A549 treated with GW870086 at 1 μM for 4 hours (cell line): ENCODE measurements at places on chromosomes 1 and 21. TPM values are rescaled to one million over a fixed set of nuclear protein-coding genes. Genes with fewer than 3 reads are reported as not detected.

THRAP3 gene
- total RNA-seq: 58.1 to 70.9 TPM (median 67.3 TPM) in 5 replicates

TMEM269 gene
- 0.05 to 0.13 TPM (median 0.08 TPM) in 5 replicates for total RNA-seq

FMOD gene
- 0.23 TPM in 2 of 5 replicates, not detected in the others for total RNA-seq

PLA2G2D gene
- not detected in 5 replicates for total RNA-seq

CYP4Z1 gene
- total RNA-seq: not detected in 5 replicates

CD58 gene
- total RNA-seq: 21.3 to 26.6 TPM (median 25.1 TPM) in 5 replicates

COL8A2 gene
- total RNA-seq: 0.07 to 0.19 TPM (median 0.10 TPM) in 5 replicates

NHLH1 gene
- total RNA-seq: 0.30 to 0.51 TPM (median 0.38 TPM) in 5 replicates

C4BPB gene
- 1.1 to 2.2 TPM (median 1.7 TPM) in 5 replicates for total RNA-seq

DPT gene
- total RNA-seq: not detected in 5 replicates

SLFNL1 gene
- total RNA-seq: 0.07 TPM in 1 of 5 replicates, not detected in the others

GSTM5 gene
- not detected in 5 replicates for total RNA-seq

SYT11 gene
- total RNA-seq: 1.0 to 1.3 TPM (median 1.1 TPM) in 5 replicates

COL9A2 gene
- 0.06 to 0.17 TPM (median 0.12 TPM) in 4 of 5 replicates, not detected in the other for total RNA-seq

CHI3L1 gene
- not detected in 5 replicates for total RNA-seq

CCDC181 gene
- 0.13 to 0.29 TPM (median 0.19 TPM) in 4 of 5 replicates, not detected in the other for total RNA-seq

LCE1B gene
- not detected in 5 replicates for total RNA-seq

LEPR gene
- 2.0 to 3.5 TPM (median 2.9 TPM) in 5 replicates for total RNA-seq

KRTAP13-3 gene
- total RNA-seq: not detected in 5 replicates

PLD5 gene
- 1.5 to 2.8 TPM (median 1.7 TPM) in 5 replicates for total RNA-seq

SASS6 gene
- 2.6 to 5.0 TPM (median 3.7 TPM) in 5 replicates for total RNA-seq

ACTA1 gene
- total RNA-seq: 0.15 to 0.26 TPM in 2 of 5 replicates, not detected in the others

CLCA2 gene
- not detected in 5 replicates for total RNA-seq

SLAMF7 gene
- 1.1 to 2.8 TPM (median 1.8 TPM) in 5 replicates for total RNA-seq

MYCL gene
- 1.3 to 1.7 TPM (median 1.5 TPM) in 5 replicates for total RNA-seq

AMY2A gene
- not detected in 5 replicates for total RNA-seq

SMG7 gene
- 29.3 to 37.9 TPM (median 37.0 TPM) in 5 replicates for total RNA-seq

SUCO gene
- total RNA-seq: 8.4 to 11.8 TPM (median 9.8 TPM) in 5 replicates

AQP10 gene
- total RNA-seq: not detected in 5 replicates

TMEM51 gene
- 36.9 to 41.3 TPM (median 38.6 TPM) in 5 replicates for total RNA-seq

HHAT gene
- total RNA-seq: 1.5 to 1.8 TPM (median 1.7 TPM) in 5 replicates

FCGR3B gene
- not detected in 5 replicates for total RNA-seq

HORMAD1 gene
- total RNA-seq: 6.2 to 10.6 TPM (median 9.7 TPM) in 5 replicates

TFB2M gene
- total RNA-seq: 35.8 to 38.2 TPM (median 37.1 TPM) in 5 replicates

ASAP3 gene
- total RNA-seq: 4.7 to 6.6 TPM (median 5.9 TPM) in 5 replicates

MAP3K6 gene
- 14.5 to 18.8 TPM (median 17.6 TPM) in 5 replicates for total RNA-seq

GJA8 gene
- total RNA-seq: not detected in 5 replicates

FLG2 gene
- total RNA-seq: not detected in 5 replicates

TDRKH gene
- total RNA-seq: 4.6 to 6.3 TPM (median 5.8 TPM) in 5 replicates

ROR1 gene
- 8.3 to 12.3 TPM (median 10.7 TPM) in 5 replicates for total RNA-seq

TTC39A gene
- 1.4 to 2.7 TPM (median 1.8 TPM) in 5 replicates for total RNA-seq

SPATA45 gene
- not detected in 5 replicates for total RNA-seq

FBLIM1 gene
- total RNA-seq: 20.9 to 32.7 TPM (median 29.1 TPM) in 5 replicates

CTSK gene
- total RNA-seq: 1.4 to 2.4 TPM (median 1.8 TPM) in 5 replicates

IVNS1ABP gene
- 23.0 to 28.3 TPM (median 26.1 TPM) in 5 replicates for total RNA-seq

AMY1A gene
- total RNA-seq: not detected in 5 replicates

CCDC27 gene
- total RNA-seq: not detected in 5 replicates

CFH gene
- 4.4 to 5.6 TPM (median 4.4 TPM) in 5 replicates for total RNA-seq

DCST1 gene
- not detected in 5 replicates for total RNA-seq

PLCH2 gene
- 0.17 to 0.53 TPM (median 0.28 TPM) in 5 replicates for total RNA-seq

ZNF593OS gene
- 0.26 to 0.31 TPM in 2 of 5 replicates, not detected in the others for total RNA-seq

PLA2G5 gene
- not detected in 5 replicates for total RNA-seq

KANK4 gene
- total RNA-seq: 0.26 to 0.74 TPM (median 0.64 TPM) in 5 replicates

SMCP gene
- not detected in 5 replicates for total RNA-seq

ATP6V1G3 gene
- not detected in 5 replicates for total RNA-seq

SH2D1B gene
- 0.10 to 0.15 TPM (median 0.10 TPM) in 5 replicates for total RNA-seq
